ENCODE measurements at places on chromosomes 12 and 14.

DNA sequence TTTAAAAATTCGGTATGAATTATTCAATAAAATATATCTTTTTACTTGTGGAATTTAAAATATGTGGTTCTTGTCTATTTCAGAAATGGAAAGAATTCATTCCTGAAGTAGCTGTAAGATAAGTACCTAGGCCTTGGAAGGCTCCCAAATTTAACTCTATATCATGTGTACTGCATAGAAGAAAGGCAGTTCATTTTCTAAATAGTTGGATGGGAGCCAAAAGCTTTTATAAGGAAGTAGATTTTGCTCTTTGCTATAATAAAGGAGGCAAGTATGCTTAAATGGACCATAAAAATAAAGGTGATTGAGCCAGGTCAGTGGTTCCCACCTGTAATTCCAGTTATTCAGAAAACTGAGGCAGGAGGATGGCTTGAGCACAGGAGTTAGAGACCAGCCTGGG, 187.5 kb downstream of the ATXN7L3B start:
- no peak overlapping the region for H3K4me3 ChIP-seq
- no peaks in the 10 kb centered on the region for H3K4me1 ChIP-seq

DNA sequence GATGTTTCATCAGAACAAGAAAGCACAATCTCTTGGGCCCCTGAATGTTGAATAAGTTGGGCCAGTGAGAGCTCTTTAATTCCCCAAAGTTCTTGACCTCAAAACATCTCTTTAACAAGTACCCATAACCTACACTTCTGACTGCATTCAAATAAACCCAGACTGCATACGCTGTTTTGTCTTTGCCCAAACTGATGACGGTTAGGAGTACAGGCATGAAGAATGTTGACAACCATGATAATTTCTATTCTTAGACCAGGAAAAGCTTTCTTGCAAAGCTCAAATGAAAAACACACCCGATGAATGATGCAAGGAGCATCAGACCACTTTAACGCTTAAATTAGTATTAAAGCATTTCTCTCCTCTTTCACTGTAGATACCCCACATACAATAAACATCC, 11.7 kb upstream of the RAB3IP start:
- no peak overlapping the region for H3K4me3 ChIP-seq
- H3K36me3 ChIP-seq = no peaks in the 10 kb centered on the region
- no peak for DNase-seq
- H3K4me1 ChIP-seq = no peaks in the 10 kb centered on the region
- H3K27ac ChIP-seq = no peak overlapping the region

DNA sequence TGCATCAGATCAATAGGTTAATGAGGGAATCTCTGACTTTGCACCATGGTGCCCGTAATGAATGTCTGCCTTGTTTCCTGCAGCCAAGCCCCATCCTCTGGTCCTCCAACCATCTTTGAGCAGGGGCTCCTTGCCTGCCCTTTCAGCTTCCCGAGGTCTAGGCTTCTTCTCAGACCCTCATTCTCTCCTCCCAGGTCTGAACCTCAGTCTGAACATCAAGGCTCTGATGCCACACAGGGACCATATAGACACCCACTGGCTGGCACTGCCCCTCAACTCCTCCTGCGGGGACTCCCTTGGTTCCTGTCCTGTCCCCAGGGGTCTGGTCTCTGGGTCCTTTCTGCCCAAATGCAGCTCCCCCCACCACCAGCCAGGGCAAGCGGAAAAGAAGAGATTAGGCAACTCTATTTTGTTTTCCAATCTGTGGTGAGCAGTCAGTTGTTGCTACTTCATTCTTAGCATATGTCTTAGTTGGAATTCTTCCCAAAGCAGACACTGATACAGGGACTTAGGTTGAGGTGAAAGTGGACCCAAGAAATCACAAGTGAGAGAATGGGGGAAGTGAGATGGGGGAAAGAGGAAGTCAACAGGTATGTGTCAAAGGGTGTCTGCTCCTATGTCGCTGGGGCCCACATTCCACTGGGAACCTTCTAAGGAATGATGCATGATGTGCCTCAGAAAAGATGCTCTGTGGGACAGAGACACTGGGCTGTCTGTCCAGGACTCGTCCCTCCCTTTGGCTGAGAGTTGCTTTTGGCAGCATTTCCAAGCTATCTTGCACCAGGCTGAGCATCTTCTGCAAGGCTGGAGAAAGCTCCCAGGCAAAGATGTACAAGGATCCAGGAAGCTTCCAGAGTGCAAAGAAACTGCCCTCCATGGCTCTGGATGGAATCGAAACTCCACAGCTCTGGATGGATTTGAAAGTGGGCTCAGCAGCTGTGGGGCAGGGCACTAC, 1096.5 kb upstream of the TMEM132C start:
- no peaks in the 10 kb centered on the region for H3K27me3 ChIP-seq
- DNase-seq = peak; percentile 45
- H3K27ac ChIP-seq = no peak overlapping the region

- no peak for DNase-seq
- H3K27me3 ChIP-seq = peaks cover 9% of the 10 kb centered on the region
- H3K36me3 ChIP-seq = no peaks in the 10 kb centered on the region
- no peak overlapping the region for H3K4me3 ChIP-seq
- H3K4me1 ChIP-seq = no peaks in the 10 kb centered on the region
Observed at GRCh38 chr12:128755566-128755965, 68.2 kb downstream of the SLC15A4 start.

DNA sequence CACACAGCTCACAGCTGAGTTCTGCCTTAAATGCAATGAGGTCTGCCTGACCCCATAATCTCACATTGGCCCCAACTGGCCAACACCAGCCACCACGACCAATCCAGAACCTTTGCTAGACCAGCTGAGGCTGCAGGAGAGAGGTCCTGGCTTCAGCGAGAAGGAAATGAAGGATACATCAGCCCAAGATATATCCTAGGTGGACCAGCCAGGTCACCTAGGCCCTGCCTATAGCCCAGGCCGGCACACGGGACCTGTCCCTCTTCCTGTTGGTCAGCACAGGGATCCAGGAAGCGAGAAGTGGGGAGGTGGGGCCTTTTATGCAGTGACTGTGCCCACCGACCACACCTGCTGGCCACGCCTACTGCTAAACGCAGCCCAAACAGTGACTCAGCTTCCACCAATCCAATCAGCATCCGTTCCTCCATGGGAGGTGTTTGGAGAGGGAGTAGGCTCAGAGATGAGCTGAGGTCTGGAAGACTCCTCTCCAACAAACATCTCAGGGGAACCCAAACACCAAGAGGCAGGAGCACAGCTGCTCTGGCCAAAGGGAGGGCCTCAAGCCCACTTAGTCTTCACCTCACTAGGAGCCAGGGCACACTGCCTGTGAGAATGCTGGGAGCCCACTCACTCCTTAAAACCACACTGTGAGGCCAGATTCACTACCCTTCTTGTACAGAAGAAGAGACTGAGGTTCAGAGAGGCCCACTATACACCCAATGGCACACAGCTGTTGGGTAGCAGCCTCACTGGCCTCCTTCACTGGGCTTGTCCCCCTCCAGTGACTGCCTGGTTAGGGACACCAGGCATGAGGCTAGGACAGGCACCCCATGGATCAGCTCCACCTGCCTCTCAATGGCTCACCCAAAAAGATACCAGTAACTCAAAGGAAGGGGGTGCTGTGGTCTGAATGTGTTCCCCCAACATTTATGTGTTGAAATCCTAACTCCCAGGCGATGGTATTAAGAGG, 51.3 kb upstream of the PPP2R5C start:
- peaks cover 8% of the 10 kb centered on the region for H3K27me3 ChIP-seq
- DNase-seq = no peak
- no peak overlapping the region for H3K4me3 ChIP-seq
- H3K36me3 ChIP-seq = no peaks in the 10 kb centered on the region
- peaks cover 16% of the 10 kb centered on the region for H3K4me1 ChIP-seq
- H3K27ac ChIP-seq = no peak overlapping the region

- H3K4me3 ChIP-seq = no peak overlapping the region
- H3K27me3 ChIP-seq = no peaks in the 10 kb centered on the region
- no peak overlapping the region for H3K27ac ChIP-seq
- no peaks in the 10 kb centered on the region for H3K4me1 ChIP-seq
- peaks cover 18% of the 10 kb centered on the region for H3K36me3 ChIP-seq
Observed at GRCh38 chr14:77825895-77826519, 26.1 kb downstream of the ADCK1 start.

GRCh38 chr12:32252199-32253073, 145.8 kb downstream of the BICD1 start:
- DNase-seq = no peak
- H3K4me1 ChIP-seq = no peaks in the 10 kb centered on the region
- H3K36me3 ChIP-seq = no peaks in the 10 kb centered on the region
- no peaks in the 10 kb centered on the region for H3K27me3 ChIP-seq
- no peak overlapping the region for H3K27ac ChIP-seq

GRCh38 chr12:103181366-103182152, 224.1 kb downstream of the ASCL1 start:
- H3K36me3 ChIP-seq = no peaks in the 10 kb centered on the region
- no peak for DNase-seq
- H3K27ac ChIP-seq = no peak overlapping the region
- no peaks in the 10 kb centered on the region for H3K4me1 ChIP-seq
- H3K4me3 ChIP-seq = no peak overlapping the region
- H3K27me3 ChIP-seq = no peaks in the 10 kb centered on the region

- DNase-seq = no peak
- no peak overlapping the region for H3K27ac ChIP-seq
- H3K27me3 ChIP-seq = no peaks in the 10 kb centered on the region
- H3K4me1 ChIP-seq = no peaks in the 10 kb centered on the region
Observed at GRCh38 chr12:93010461-93010860, 81.4 kb upstream of the EEA1 start.

DNA sequence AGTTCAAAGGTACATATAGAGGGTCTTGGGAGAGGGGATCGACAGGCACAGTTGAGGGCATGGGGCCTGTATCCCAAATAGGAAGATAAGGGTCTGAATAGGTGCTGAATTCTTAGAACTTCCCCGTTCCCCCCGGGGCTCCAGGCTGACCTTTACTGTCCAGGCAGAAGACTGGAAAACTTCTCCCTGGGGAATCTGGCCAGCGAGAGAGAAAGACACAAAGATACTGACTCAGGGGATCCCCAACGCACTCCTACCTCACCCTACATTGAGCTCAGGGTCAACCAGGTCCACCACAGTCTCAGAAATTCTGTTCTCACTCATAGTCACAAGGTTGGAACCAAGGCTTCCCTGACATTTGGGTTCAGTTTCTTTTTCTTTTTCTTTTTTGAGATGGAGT, 46.2 kb downstream of the ACACB start:
- H3K27ac ChIP-seq = no peak overlapping the region
- H3K27me3 ChIP-seq = no peaks in the 10 kb centered on the region
- no peaks in the 10 kb centered on the region for H3K4me1 ChIP-seq
- no peak overlapping the region for H3K4me3 ChIP-seq

GRCh38 chr12:50734409-50735263, 29.3 kb upstream of the ATF1 start:
- no peak overlapping the region for H3K27ac ChIP-seq
- peaks cover 80% of the 10 kb centered on the region for H3K36me3 ChIP-seq
- no peaks in the 10 kb centered on the region for H3K4me1 ChIP-seq
- peak; percentile 60 for DNase-seq
- H3K27me3 ChIP-seq = no peaks in the 10 kb centered on the region

GRCh38 chr14:99459481-99460100, 21.1 kb downstream of the SETD3 start:
- H3K4me1 ChIP-seq = no peaks in the 10 kb centered on the region
- peaks cover 55% of the 10 kb centered on the region for H3K36me3 ChIP-seq
- H3K27ac ChIP-seq = no peak overlapping the region
- DNase-seq = no peak

DNA sequence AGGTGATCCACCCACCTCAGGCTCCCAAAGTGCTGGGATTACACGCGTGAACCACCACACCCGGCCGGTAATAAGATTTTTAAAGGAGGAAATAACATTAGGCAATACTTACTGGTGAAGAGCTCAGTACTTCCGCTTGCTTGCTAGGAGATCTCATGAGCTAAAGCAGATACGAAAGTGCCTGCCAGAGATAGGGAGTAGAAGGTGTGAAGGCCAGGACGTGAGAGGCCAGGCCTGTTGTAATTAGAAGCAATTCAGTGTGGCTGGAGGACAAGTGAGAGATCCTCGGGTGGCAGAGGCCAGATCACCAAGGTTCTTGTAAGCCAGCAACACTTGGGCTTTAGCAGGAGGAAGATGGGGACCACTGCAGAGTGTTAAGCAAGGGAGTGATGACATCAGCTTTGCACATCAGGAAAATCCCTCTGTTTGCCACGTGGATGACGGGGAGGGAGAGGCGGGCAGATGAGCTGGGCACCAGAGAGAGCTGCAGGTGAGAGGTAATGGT, 7.6 kb downstream of the TECPR2 start:
- H3K27ac ChIP-seq = no peak overlapping the region
- H3K4me1 ChIP-seq = peaks cover 4% of the 10 kb centered on the region
- H3K27me3 ChIP-seq = no peaks in the 10 kb centered on the region
- no peak overlapping the region for H3K4me3 ChIP-seq

DNA sequence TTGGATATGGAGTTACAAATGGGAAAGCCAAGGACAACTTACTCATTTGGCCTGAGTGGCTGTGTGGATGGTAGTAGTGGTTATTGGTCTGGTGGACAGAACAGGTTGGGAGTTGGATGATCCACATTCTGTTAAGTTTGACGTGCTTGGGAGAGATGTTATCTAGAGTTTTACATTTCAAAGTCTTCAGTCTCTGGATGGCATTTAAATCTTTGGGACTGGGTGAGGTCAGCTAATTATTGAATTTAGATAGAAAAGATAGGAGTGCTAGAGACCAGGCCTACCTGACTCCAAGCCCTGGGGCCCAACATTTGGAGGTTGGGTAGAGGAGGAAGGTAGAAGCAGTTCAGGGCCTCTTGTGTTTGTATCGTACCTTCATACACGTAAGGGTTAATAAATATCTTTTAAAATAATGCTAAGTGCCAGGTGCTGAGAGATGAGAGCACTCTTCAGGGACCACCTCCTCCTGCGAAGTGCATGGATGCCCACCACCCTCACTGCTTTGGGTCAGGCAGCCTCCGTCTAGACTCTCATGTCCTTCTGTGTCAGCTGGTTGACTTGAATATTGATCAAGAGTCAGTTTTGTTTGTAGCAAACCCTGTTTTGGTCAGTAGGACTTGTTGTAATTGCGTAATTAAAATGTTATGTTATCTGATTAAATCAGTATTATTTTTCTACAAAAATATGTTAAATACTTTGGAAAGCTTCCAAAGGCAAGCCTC, 460.4 kb upstream of the RGS6 start:
- peaks cover 4% of the 10 kb centered on the region for H3K4me1 ChIP-seq
- no peaks in the 10 kb centered on the region for H3K27me3 ChIP-seq
- H3K27ac ChIP-seq = no peak overlapping the region
- DNase-seq = no peak

DNA sequence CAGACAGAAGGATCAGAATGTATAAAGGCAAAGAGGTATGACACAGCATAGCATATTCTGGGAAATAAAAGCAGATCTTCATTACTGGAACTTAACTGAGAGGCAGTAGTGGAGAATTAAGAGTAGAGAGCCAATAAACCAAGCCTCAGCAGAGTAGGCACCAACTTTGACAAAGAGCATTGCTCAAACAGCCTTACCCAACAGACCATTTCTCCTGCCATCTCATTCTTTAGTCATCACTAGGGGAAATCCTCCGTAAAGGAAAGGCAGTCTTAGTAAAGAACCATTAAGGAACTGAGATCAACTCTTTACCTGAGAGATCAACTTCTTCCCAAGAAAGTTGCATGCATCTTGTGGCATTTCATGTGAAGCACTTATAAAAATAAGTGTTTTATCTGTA, 36.6 kb downstream of the SENP1 start:
- no peak overlapping the region for H3K4me3 ChIP-seq
- no peak for DNase-seq
- H3K27me3 ChIP-seq = no peaks in the 10 kb centered on the region
- H3K27ac ChIP-seq = no peak overlapping the region

- no peak overlapping the region for H3K27ac ChIP-seq
- H3K27me3 ChIP-seq = no peaks in the 10 kb centered on the region
- no peaks in the 10 kb centered on the region for H3K4me1 ChIP-seq
- no peak overlapping the region for H3K4me3 ChIP-seq
- H3K36me3 ChIP-seq = peaks cover 4% of the 10 kb centered on the region
Observed at GRCh38 chr12:82473111-82473754, 114.9 kb downstream of the METTL25 start.
